Non-pigmented ciliary epithelial cell (primary cell): ENCODE measurements at places on chromosomes 7 and 10.

GRCh38 chr7:115224922-115225321 is 303.0 kb downstream of the MDFIC start:
- DNase-seq, result no peak

- no peak for DNase-seq
These were observed 957.0 kb upstream of the LRRTM3 start for GRCh38 chr10:65968871-65969270.

- no peak for DNase-seq
These were observed 828.0 kb downstream of the GRID1 start for GRCh38 chr10:85538601-85539000.

GRCh38 chr7:129115676-129116075 is 28.8 kb upstream of the TSPAN33 start:
- DNase-seq, result no peak
